Prostate gland (tissue), 2 donors: ENCODE measurements at places on chromosomes 13 and 19.

DNA sequence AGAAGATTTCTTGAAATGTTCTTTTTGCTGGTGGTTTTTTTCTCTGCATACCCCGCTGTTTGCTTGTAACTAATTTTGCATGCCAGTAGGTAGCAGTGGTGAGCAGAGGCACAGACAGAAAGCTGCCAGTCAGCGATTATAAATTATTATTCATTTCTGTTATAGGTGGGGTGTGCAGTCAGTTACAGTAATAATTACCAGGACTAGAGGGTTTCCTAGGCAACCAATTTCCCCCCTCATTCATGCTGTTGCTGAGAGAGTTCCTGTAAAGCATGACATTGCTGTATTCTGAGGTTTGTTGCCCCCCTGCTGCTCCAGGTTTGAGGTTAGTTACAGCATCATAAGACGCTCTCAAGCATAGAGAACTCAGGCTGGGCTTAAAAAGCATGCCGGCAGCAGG is 104.5 kb downstream of the URI1 start:
- DNase-seq: no peak

GRCh38 chr19:18428173-18428786 is 9.1 kb downstream of the SSBP4 start:
- no peak for DNase-seq

- DNase-seq: no peak
Measured at GRCh38 chr19:53775524-53775923, 48.6 kb downstream of the NLRP12 start.

DNA sequence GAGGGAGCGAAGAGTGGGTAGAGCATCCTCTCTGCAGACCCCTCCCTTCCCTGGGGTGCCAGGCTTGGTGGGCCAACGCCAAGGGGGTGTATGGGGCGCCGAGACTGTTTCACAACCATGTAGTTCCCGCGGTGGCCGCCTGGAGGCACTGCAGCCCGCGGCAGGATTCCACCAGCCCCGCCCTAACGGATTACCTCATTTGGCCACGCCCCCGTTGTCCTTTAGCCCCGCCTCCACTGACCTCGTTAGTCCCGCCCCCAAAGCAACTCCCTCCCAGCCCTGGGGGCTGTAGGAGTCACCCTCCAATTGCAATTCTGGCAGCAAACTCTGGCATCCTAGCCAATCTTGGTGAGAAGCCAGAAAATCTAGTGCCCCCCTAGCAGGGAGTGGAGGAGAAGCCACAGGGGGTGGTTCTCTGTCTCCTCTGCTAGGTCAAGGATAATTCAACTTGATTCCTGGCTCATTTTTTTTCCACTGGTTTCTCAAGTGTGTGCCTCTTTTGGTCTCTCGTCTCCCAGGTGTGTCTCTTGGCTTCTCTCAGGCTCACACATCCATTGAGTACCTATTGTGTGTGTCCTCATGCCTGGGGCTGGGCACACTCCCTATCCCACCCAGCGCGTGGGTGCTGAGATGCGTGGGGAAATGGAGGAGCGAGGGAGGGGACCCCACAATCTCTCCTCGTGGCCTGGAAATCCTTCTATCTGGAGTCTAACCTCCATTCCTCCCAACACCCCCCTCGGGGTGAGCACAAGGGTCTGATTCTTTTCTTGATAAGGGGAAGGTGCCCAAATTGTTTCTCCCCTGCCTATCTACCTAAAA is 2.0 kb downstream of the OLFM2 start:
- DNase-seq: peak; percentile 52

DNA sequence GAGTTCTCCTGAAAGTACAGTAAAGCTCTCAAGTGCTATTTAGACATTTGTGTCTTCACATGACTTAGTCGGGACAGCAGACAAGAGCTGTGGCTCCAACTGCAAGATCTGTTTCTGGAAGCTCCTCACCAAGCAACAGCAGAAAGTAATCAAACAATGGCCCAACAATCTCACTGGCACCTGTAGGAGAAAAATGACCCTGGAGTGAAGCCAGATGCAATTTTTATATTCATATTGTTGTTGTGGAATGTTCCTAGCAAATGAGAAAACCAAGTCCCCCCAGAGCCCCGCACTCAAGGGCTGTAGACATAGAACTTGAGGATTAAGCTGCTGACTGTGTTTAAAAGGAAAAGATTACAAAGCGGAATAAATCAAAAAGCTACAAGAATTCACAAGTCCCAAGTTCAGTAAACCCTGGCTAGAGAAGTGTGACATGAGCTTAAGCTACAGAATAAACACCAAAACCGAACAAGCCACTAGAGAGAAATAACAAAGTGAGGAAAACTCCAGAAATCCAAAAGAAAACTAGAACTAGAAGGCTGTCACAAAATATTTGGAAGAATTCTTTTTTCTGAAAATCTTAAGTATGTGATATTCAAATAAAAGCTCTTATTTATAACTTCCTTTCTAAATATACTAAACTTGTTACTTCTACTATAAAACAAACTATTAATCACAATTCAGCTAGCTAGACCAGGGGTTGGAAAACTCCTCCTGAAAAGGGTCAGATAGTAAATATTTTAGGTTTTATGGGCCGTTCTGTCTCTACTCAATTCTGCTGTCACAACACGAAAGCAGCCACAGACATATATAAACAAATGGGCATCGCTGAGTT is 454.5 kb downstream of the SUCLA2 start:
- DNase-seq: no peak

DNA sequence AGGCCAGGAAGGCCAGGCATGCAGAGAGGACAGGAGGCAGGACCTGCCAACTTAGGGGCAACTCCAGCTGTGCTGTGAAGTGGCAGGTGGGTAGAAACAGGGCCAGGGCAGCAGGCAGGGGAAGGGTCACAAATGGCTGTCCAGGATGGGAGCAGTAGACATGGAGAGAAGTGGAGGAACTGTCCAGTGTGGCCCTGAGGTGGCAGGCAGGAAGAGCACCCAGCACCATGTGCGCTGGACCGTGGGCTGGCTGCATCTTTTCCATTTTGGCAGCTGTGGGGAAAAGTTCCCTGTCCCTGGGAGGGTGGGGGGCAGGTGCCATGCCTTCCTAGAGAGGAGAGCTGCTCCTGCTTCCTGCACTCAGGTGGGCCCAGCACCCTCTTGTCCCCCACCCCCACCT is 13.8 kb downstream of the DEDD2 start:
- no peak for DNase-seq

DNA sequence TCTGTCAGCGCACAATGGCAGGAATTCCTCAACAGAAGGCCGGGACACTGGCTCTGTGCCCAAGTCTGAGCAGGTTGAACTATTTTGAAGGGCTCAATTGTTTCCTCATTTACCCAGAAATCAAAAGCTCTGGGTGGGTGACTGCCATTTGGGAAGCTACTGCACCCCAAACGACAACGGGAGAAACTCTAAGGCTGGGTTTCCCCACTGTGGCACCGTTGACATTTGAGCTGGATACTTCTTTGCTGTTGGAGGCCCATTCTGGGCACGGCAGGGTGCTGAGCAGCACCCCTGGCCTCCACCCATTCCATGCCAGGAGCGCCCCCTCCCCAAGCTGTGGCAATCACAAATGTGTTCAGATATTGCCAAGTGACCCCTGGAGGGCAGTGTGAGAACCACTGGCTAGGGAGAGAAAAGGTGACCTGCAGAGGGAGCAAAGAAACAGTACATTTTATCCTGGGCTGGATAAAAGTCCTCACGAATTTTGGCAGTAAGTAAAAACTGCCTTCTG is 62.5 kb downstream of the RFX2 start:
- DNase-seq: no peak

DNA sequence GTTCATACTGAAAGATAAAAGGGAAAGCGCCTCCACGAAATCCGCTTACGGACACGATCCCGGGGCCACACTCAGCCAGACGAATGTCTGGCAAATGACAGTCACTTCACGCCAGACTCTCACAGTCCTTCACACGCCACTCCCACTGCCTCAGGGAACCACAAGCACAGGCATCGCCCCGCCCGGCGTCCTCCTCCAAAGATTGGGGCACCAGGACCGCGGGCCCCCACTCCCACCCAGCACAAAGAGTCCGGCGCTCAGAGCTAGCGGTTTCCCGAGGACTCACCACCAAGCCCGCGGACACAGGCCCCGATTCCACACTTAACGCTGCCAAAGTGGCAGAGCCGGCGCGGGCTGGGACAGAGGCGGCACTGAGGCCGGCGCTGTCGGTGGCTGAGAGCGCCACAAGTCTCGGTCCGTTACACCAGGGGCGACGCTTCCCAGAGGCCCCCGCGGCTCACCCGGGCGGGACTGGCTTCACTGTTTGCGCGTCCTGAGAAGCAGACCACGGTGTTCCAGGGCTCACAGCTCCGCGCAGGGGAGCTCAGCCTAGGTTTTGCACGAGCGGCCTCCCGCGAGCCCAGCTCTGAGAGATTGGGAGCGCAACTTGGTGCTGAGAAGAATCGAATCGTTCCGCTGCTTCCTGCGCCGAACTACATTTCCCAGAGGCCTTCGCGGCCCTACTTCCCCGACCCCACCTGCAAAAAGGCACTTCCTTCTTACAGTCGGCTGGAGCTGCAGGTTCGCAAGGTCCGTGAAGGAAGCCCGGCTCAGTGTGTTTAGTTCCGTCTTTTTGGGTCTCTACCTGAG is at the start of gene ZNF569:
Gene ZNF569, minus strand, starts transcription at position 647 of the 810 bp plus-strand sequence. CDS start 22,523 bp downstream, outside the sequence.
- DNase-seq: peak; percentile 94

DNA sequence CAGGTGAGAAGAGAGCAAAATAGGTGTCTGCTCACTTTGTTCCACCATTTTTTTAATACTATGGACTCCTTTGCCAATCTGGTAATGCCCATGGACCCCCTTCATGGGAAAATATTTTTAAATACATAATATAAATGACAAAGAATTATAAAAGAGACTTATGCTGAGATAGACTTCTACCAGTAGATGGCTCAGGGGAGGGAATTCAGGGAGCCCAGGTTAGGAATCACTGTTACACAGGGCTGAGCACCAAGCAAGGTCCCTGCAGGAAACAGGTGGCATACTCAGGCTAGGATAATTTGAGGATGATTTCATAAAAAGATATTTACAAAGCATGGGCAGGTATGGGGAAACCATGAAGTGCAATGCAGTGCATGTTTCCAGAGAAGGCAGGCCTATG is 525.9 kb downstream of the FGF9 start:
- DNase-seq: no peak

- no peak for DNase-seq
Measured at GRCh38 chr13:35724446-35724845, 248.0 kb upstream of the MAB21L1 start.

- no peak for DNase-seq
Measured at GRCh38 chr19:6694147-6694815, 24.3 kb upstream of the TNFSF14 start.

DNA sequence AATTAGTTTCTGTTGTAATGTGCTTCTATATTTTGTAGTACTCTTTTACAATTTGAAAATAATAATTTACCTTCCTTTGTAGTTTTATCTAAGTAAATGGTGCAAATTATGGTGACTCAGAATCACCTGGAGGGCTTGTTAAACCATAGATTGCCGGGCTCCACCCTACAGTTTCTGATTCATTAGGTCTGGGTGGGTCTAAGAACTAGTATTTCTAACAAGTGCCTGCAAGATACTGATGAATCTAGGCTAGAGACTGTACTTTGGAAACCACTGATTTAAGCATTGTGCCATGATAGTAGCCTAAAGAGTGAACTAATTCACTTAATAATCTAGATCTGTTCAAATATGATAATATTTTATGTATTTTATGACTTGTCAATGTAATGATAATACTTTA is 437.4 kb upstream of the SPRY2 start:
- no peak for DNase-seq

DNA sequence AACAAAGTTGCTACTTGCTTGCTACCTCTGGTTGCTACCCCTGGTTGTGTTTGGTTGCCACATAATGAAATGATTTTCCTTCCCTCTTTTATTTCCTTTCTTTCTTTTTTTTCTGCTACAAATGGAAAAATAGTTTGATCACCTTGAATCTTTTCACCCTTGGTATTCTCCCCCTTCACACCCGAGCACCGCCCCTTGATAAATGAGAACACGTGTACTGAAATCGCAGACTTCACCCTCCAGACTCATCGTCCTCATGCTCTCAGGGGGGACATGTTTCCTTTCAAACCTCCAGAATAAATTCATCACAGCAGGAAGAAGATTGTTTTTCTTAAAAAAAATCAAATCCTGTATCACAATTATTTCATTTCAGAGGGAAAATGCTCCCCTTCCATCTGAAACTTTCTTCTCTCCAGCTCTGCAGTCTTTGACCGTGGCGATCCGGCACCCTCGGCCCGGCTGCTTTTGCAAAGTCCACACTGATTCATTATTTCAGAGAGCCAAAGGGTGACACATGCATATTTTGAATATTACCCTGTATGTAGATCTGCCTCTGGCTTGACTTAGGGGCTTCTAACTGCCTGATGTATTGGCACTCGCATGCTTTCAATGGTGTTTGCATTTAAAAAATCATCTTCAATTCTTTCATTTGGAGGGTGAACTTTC is 222.6 kb upstream of the MAB21L1 start:
- no peak for DNase-seq

- DNase-seq: no peak
Measured at GRCh38 chr13:76440568-76440967, 445.6 kb downstream of the KCTD12 start.

DNA sequence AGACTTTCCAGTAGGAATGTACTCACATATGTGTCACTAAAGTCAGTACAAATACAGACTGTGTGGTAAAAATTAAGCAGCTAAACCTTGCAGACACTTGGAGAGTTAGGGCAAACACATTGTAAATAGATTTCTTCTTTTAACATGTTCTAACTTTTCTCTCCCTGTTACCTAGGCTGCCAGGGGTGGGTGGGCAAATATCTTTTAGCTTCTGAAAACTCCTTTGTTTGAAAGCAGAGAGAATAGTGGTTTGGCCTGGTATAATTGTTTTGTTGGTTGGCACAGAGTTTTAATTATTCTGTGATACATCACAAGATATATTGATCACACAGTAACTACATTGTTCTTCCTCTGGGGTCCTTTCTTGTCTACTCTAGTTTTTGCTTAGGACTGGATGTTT is 289.8 kb upstream of the DACH1 start:
- DNase-seq: no peak

DNA sequence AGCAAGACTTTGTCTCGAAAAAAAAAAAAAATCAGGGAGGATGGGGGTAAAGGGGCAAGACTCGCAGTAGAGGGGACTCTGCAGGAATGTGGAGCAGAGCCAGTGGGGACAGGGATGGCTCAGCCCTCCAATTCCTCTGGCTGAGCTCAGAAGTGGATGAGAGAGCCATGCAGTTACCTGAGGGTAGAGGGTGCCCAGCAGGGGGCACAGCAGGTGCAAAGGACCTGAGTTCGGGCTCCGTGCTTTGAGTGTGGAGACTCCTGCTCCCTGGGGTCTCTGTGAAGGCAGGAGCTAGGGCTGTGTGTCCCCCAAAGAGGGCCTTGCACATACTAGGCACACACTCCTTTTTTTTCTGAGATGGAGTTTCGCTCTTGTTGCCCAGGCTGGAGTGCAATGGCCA is 7.7 kb downstream of the DOCK6 start:
- DNase-seq: no peak

GRCh38 chr19:12872941-12873890 is 8.0 kb downstream of the DNASE2 start:
- peak; percentile 35 for DNase-seq

DNA sequence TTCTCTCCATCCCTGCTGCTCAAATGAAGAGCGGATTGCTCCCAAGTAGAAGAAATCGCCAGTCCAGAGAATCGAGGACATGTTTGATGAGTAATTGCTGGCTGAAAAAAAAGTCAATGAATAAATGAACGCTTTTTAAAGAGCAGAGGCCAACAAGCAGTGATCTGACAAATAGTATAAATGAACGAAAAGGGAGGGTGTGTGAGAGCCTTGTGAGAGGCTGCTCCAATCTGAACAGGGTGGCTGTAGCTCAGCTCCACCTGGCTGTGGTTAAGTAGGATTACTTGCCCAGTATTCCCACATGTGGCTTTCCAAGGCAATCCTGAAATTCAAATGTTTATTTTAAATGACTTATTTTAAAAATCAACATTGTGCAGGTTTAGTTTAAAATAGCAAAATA is 117.1 kb downstream of the TSHZ3 start:
- DNase-seq: no peak
